ENCODE measurements at places on chromosomes 3 and 15. TPM values are rescaled to one million over a fixed set of nuclear protein-coding genes. Genes with fewer than 3 reads are reported as not detected.

DNA sequence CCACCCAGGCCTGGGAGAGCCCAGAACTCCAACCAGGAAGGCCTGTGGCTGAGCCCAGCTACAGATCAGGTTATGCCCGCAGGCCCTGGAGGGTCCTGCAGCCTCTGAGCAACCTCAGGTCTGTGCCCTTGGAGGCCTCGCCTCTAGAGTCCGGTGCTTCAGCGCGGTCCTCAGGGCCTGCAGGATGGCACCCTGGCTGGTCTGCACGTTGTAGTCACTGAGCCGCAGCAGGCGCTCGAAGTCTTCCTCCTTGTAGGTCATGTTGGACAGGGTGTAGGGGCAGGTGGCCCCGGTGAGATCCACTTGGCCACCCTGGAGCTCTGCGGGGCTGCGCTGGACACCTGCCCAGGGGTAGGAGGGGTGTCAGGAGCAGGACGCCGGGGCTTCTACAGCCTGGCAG lies 25.8 kb downstream of the PLA2G4D start:
- DNase-seq: no peak

DNA sequence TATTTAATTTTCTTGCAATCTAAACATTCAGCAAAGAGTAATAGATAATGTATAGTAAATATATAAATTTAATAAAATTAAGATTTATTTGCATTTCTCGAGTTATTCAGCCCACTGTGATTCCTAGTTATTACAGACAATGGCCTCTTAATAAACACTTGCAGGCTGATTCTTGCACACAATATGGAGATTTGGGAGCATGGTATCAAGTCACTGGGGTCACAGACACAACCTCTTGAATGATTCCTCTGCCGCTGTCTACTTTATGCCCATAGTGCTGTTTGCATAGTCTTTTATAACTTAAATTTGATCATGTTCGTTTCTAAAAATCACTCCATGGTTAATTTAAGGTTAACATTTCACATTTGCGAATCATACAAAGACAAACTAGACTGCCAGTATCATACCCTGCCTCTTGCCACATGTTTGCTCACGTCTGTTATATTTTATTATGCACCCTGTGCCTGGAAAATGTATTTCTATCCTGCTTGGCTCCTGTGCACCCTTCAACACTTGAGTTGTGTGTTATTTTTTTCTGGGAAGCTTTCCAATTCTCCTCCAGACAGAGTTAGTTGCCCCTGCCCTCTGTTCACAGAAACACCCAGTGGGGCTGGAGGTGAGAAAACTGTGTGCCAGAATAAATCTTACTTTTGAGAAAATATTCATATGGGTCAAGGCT lies 206.3 kb upstream of the ROBO1 start:
- DNase-seq: no peak

DNA sequence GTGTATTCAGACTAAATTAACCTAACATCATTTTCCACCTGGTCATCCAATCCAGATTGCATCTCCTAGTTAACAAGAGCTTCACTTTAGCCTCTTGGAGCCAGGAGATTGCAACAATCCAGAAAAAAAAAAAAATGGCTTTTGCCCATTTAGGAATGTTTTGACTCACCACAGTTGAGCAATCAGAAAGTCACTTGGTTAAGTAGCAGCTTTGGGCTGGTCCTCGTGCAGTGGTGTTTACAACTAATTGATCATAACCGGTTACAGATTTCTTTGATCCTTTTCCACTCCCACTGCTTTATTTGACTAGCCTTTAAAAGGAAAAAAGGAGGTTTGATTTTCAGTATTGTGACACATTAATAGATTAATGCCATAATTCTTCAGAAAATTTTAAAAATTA lies 688.8 kb upstream of the CCDC54 start:
- DNase-seq: no peak

DNA sequence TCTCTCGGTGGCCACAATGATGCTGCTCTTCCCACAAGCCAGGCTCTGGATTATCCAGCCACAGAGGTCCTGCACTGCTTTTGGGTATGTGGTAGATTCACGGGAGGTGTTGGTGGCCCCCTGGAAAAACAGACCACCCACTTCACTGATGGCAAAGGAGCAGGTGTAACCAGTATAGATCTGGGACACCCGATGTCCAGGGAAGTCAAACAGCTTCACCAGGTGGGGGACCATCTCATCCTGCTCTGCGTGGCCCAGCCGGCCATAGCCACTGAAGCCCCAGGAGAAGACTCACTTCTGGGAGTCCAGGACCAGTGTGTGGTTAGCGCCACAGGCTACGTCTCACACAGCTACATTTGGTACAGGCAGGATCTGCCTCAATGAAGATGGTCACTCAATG lies 62.6 kb downstream of the CHCHD6 start:
- DNase-seq: no peak

DNA sequence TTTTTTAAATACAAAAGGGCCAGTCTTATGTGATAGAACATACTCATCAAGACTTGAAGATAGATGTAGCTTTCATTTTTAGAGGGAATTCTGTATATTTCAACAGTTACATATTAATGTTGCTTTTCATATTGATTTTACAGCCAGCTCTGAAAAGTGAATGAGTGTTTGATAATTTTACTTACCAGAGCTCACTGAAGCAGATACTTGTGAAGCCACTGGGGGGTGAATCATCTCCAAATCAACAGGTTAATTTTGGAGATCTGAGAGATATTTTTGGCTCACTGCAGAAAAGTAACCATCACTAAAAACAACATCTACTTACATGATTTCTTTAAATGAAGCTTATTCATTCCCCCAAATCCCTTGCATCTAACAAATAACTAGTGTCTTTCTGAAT lies 24.7 kb downstream of the TNFAIP8L3 start:
- no peak for DNase-seq

DNA sequence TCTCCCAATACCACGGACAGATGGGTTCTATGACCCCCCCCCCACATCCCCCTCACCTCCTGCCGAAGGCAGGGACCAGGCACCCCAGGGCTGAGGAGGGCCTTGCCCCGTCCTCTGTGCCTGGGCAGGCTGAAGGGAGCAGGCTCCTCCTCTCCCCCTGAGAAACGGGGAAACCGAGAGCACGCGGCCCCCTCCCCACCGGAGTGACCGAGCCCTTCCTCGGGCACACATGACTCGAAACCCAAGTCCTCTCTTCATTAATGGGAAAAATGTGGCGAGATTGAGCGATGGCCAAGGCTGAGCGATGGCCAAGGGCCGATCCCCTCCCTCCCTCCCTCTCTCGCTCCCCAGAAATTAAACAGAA lies 7.0 kb downstream of the EPHB3 start:
- DNase-seq: no peak

- DNase-seq: no peak
These were observed 1142.2 kb downstream of the IGSF11 start for GRCh38 chr3:117892431-117892841.

- DNase-seq: no peak
These were observed 101.5 kb downstream of the PGPEP1L start for GRCh38 chr15:98905963-98906711.

DNA sequence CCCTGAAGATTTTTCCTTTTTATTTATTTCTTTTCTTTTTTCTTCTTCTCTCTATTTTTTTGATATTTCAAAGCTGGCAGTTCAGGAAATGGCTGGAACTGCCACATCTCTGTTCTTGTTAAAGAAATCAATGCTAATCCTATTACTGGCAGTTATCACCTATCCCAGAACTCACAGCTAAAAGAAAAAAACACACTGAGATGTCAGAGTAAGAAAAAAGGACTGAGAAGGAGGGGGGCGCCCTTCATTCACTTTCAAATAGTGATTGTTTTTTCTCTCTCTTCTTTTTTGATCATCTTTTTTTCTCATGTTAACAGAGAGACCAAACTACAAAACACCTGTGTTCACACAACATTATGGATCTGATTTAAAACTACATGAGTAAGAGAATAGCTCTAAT lies 337.1 kb downstream of the IL20RB start:
- no peak for DNase-seq

The SPINK8 gene
- not detected for polyA plus RNA-seq

The TMEM207 gene
- polyA plus RNA-seq: 20.3 TPM

The PIGBOS1 gene
- 17.3 TPM for polyA plus RNA-seq

The LTK gene
- 2.7 TPM for polyA plus RNA-seq

The CFAP161 gene
- 0.56 TPM for polyA plus RNA-seq
